ENCODE measurements at places on chromosomes 5 and 9.

- no peak for DNase-seq
Observed at GRCh38 chr5:108801776-108802175, 54.1 kb downstream of the FER start.

- DNase-seq: no peak
Observed at GRCh38 chr5:14896131-14896530, 24.6 kb upstream of the ANKH start.

DNA sequence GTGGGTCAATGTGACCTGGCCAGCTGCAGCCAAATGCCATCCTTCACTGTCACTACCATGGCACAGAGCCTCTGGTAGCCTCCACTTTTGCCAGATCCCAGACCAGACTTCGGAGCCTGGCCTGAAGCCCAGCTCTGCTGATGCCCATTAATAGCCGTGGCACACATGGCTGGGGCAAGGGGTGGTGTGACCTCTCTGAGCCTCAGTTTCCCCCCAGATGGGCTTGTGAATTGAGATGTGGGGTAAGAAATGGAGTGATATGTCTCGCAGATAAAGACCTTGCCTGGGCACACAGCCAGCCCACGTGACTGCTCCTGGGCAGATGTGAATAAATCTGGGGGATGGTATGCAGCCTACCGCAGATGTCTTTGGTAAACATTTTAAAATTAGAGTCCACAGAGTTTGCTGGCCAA, 13.9 kb downstream of the SUSD3 start:
- DNase-seq: no peak

DNA sequence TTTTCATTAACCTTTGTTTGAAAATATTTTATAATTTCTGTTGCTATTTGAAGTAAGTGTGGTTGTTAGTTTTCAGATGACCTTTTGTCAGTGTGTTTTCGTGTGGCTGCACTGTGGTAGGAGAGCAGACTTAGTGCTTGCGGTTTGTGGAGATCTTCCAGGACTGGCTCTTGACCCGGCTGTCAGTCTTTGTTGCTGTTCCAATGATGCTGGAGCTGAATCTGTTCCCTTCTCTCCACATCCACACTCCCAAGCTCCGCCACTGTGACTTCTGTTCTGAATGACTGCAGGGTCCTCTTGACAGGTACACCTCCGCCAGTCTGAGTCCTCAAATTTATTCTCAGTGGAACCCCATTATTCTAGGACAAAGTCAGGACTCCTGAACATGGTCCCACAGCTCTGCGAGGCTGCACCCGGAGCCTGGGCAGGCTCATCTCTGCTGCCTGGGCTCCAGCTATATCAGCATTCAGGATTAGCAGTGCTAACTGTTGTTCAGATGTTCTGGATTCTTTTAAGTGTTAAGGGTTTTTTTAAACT, 126.0 kb downstream of the WNK2 start:
- no peak for DNase-seq

DNA sequence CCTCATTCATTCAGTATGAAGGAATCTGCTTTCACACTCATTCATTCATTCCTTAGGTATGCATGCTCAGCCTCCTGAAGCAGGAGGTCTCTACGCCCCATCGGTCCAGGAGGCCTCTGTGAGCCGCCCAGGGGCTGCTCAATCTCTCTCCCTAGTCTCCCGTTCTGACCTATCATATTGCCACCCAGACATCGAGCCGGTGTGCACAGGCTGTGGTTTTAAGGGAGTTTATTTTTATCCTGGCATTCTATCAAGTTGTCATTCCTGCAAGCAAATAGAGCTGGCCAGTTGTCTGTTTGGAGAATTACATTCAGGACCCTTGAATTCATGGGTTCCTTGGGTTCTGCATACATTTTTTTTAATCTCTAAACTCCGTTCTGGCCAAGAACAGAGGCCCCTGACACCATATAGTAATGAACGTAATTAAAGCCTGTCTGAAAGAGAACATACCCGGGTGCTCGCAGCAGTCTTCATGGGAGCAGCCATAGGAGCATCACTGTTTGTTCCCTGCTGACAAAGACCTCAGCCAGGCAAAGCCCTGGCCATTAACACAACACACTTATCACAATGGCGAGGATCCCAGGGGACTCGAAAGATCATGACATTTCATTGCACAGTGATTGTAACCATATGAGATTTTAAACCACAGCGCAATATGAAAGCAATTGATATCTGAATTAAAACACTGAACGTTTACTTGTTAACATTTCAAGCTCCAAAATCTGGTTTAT, 80.9 kb downstream of the ADAMTS16 start:
- DNase-seq: no peak

- no peak for DNase-seq
Observed at GRCh38 chr5:95973793-95974325, 12.2 kb upstream of the ELL2 start.

All from NCI-H2107 (cell line).